HepG2 (cell line): ENCODE measurements at places on chromosomes 11 and 22. TPM values are rescaled to one million over a fixed set of nuclear protein-coding genes. Genes with fewer than 3 reads are reported as not detected.

GAL3ST1 gene
- total RNA-seq, result 1.8 and 4.4 TPM in 2 replicates

BDNF gene
- 0.02 TPM in 1 of 2 replicates, not detected in the other for total RNA-seq

IL18 gene
- 0.89 and 1.4 TPM in 2 replicates for total RNA-seq

BTG4 gene
- not detected in 2 replicates for total RNA-seq

DNA sequence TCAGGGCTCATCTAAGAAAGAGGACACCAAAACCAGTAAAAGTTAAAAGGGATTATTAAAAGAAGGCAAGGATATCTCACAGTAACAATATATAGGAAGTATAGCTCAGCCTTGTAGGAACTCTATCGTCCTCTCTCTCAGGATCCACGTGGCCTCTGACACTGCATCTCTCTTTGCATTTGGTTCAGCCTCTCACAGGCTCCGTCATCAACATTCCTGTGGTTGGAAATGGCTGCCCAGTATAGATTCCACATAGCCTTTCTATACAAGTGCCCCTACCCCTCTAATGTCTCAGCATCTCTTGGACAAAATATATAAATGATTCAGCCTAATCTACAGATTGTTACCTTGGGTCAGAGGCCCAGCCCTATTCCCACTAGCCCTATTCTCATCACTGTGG lies 101.3 kb upstream of the DBX1 start:
- no peaks in the 10 kb centered on the region for H3K36me3 ChIP-seq
- no peak overlapping the region for H3K27ac ChIP-seq
- H3K4me1 ChIP-seq, result no peaks in the 10 kb centered on the region
- no peak overlapping the region for H3K4me3 ChIP-seq

DNA sequence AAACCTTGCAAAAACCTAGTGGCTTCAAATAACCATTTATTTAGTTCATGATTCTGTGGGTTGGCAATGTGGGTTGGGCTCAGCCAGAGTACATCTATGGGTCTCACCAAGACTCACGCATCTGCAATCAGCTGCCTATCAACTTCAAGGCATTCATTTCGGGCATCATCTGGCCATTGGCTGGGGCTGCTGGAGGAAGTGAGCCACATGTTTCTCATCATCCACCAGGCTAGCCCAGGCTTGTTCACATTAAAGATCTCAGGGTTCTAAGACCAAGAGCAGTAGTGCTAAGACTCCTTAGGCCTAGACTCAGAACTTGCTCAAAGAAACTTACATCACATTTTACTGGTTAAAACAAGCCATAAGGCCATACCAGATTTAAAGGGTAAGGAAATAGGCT lies 478.9 kb upstream of the ARHGAP42 start:
- no peak for DNase-seq
- no peaks in the 10 kb centered on the region for H3K36me3 ChIP-seq
- H3K4me3 ChIP-seq, result no peak overlapping the region
- no peaks in the 10 kb centered on the region for H3K27me3 ChIP-seq

GRCh38 chr11:6468712-6469495 lies 4.8 kb downstream of the TRIM3 start:
- no peaks in the 10 kb centered on the region; the same call in 1 of the 2 replicates for H3K27me3 ChIP-seq
- H3K4me1 ChIP-seq, result peaks cover 24% of the 10 kb centered on the region
- H3K36me3 ChIP-seq, result peaks cover 2% of the 10 kb centered on the region
- DNase-seq, result peak; percentile 57

DNA sequence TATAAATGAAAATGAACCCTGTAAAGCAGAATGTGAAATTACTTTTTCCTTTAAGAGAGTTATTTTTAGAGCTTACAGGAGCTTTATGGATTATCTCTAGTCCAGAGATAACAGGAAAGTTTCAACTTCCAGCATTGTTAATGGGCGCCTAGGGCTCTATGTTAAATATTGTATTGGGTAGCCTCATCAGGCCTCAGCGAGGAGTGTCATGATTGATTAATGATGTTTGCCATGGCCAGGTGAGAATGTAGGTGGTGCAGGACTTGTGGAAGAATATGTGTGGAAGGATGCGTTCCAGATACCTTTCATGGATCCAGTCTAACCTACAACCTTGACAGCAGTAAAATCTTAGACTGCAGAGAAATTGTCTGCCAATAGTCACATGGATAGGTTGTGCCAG lies 50.6 kb downstream of the ME3 start:
- no peak overlapping the region for H3K27ac ChIP-seq
- no peaks in the 10 kb centered on the region for H3K4me1 ChIP-seq
- no peaks in the 10 kb centered on the region for H3K36me3 ChIP-seq
- DNase-seq, result no peak
- no peak overlapping the region for H3K4me3 ChIP-seq

DNA sequence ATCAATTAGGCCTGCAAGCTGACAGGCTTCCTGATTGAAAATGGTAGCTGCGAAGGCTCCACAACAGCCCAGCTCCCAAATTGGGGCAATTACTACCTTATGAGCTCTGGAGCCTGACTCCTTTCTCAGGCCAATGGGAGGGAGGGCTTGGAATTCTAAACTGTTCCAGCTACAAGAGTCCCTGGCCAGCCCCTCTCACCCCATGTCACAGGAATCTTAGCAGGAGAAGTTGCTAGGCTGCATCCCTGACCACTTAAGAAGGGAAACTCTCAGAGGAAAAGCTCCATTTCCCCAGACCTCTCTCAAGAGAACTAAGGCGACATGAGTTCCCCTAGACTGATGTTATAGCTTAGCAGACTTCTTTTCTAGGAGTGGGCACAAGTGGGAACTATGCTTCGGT lies 4.9 kb downstream of the LRP4 start:
- no peaks in the 10 kb centered on the region for H3K36me3 ChIP-seq
- H3K27me3 ChIP-seq, result no peaks in the 10 kb centered on the region
- no peak for DNase-seq
- H3K27ac ChIP-seq, result no peak overlapping the region
- peaks cover 9% of the 10 kb centered on the region for H3K4me1 ChIP-seq
- no peak overlapping the region for H3K4me3 ChIP-seq

DNA sequence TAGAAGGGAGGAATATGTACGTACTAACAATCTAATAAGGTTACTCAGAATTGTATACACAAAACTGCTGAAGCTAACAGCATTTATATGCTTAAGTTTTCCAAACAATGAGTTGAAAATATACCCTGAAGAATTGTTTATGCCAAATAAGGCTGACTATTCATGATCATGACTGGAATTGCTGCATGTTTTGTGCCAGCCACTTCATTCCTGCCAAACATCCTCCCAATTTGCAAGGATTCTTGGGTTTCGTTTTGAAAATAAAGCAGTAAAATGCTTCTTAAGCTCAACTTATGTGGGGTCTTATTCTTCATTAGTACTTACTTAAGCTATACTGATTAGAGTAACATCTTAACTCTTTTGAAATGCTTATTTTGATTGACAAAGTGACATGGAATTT lies 149.0 kb downstream of the SPON1 start:
- no peaks in the 10 kb centered on the region for H3K36me3 ChIP-seq
- H3K27ac ChIP-seq, result no peak overlapping the region
- no peak overlapping the region for H3K4me3 ChIP-seq
- no peaks in the 10 kb centered on the region for H3K4me1 ChIP-seq

GRCh38 chr22:42343531-42344081 lies 73.2 kb upstream of the TCF20 start:
- H3K4me1 ChIP-seq, result no peaks in the 10 kb centered on the region
- no peak for DNase-seq
- H3K27ac ChIP-seq, result no peak overlapping the region
- no peaks in the 10 kb centered on the region for H3K36me3 ChIP-seq
